ENCODE measurements at places on chromosomes 1 and 21.

GRCh38 chr1:232678185-232678886 lies 48.4 kb upstream of the SIPA1L2 start:
- no peak for DNase-seq

DNA sequence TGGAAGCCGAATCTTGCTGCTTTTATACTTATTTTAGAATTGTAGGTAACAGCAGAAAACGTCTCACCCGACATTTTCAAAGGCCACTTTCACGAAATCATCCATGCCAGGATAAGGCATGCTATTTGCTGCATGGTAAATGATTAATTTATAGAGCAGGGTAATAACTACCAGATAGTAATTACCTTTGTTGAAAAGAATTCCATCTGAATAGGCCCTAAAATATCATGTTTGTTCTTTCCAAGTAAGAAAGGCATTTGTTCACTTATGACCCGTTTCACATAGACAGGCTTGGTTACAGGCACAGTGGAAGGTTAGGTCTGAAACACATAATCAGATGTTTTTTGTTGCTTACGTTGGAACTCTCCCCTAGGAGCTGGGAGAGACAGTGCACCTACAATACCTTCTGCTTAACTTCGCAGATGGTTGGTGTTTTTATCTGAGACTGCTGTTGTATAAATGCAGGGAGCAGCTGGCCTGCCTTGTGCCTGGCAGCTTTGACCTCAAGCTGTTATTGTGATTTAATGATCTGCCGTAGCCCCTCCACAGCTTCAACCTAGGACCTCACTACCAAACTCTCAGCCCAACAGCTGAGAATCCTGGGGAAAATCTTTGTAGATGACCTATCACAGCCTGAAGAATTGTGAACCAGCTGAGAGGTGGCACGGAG lies 1.6 kb downstream of the SLC44A3 start:
- no peak for DNase-seq

DNA sequence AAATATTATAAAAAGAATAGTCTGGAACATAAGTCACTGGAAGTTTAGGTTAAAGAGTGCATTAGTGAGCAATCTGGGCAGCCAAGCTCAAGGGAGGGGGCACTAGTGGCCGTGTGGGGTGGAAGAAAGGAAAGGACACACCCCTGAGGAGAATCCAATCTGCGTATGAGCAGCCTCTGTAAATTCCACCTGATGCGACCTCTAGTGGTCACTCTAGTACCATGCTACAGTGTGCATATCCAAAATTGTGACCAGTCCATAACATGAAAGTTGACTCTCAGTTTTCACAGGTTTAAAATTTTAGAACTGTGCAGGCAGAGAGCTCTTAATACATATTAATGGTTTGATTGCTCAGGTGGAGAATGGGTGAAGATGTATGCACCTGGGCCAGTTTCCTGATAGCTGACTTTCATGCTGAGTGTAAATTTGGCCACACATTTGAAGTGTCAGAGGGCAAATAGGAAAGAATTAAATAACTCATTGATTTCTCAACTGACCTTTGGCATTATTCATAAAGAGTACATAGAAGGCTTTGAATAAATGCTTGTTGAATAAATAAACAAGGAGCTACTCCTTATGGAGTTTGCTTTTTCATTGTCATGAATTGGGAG lies 105.9 kb upstream of the C21orf91 start:
- peak; percentile 69 for DNase-seq

- no peak for DNase-seq
Observed at GRCh38 chr1:202133001-202133400, 10.3 kb downstream of the GPR37L1 start.

GRCh38 chr1:115168026-115168425 lies 78.7 kb upstream of the TSPAN2 start:
- no peak for DNase-seq

DNA sequence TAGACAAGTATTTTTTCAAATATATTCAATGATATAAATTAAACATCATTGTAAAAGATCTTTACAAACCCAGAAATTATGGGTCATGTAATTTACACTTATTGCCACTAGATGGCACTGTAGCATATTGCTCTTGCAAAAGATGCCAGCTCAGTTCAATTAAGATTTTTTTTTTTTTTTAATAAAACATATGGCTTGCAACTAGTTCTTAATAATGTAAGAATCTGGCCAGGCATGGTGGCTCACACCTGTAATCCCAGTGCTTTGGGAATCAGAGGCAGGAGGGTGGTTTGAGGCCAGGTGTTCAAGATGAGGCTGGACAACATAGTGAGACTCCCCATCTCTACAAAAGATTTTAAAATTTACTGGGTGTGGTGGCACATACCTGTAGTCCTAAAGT lies 49.4 kb upstream of the DESI2 start:
- DNase-seq = peak; percentile 31

- DNase-seq = no peak
Observed at GRCh38 chr1:221264848-221265247, 385.6 kb downstream of the HLX start.

DNA sequence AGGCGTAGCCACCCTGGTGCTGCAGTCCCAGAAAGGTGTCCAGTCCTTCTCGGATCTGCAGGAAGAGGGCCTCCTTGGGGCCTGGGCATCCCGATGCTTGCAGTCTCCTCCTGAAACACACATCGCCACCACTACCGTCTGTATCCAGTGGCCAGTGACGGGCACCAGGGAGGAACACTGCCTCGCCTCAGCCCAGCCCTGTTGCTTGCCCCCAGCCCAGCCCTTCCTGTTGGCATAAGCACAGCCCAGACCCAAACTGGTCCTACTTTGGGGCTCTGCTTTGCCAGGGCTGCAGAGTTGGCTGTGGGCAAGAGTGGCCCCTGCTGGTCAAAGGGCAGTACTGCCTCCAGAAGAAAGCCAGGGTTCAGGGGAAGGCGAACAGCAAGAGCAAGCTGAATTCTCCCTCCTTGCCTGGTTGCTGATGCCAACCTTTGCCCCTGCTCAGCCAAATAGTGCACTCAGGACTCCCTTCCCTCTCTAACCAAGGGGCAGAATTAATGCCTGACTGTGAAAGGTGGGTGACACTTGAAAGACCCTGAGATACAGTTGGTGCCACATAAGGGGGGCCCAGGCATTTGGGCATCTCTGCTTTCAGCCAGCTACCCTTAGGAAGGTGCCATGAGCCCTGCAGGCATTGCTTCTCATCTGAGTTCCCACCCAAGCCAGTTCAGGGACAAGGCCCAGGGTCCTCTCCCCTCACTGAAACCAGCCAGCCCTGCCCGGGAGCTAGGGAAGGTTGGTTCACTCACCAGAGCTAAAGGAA lies 11.1 kb upstream of the ARHGEF2 start:
- peak; percentile 84 for DNase-seq

DNA sequence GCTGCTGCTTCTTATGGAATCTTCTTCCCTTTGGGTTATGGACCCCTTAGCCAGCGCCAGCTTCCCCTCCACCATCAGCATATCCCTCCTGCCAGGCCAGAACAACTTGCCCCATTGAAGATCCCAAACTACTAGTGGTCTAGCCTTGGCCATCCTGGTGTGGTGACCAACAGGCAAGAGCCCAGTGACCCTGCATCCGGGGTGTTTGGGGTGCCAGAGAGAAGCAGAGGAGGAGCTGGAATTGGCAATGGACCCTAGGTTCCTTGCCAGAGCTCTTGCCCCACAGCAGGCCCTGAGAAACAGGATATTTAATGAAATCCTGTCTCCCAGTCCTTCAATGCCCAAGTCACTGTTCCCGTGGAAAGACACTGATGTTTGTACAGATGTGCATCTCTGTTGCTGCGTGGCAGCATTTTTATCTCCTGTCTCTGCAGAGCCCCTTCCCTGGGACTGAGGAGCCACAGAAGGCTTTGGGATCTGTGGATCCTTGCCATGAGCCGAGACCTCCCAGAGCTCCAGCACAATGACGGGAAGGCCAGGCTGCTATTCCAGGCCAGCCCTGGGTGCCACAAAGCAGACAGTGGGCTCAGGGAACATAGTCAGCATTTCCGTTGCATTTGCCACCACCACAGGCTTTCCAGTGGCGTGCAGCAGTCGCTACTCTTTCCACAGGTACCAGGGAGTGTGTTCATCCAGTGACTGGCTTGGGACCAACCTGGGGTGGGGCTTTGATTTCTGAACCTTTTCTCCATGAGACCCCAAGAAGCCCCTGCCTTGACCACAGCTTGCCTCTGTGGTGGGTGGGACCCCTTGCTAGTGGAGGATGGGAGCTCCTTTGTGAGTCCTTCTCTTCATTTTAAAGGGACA lies 21.6 kb downstream of the NAV1 start:
- DNase-seq = no peak

- no peak for DNase-seq
Observed at GRCh38 chr21:41375875-41376274, 14.0 kb downstream of the MX2 start.

DNA sequence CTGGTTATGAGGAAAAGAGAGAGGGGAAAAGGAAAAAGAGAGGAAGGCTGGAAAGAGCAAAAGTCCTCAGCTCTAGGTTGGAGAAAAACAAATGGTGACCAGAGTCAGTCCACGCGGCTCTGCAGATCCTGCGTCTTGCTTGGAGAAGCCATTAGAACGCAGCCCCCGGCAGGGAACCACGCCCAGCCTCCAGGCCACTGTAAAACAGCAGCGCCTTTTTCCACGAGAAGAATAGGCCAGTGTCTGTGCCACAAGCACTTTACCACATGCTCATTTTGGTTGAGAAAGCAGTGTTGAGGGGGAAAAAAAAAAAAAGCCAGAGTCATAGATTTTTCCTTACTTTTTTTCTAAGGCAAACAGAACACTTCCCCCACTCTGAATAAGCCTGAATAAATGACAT lies 846.9 kb upstream of the ADAMTS5 start:
- no peak for DNase-seq

- no peak for DNase-seq
Observed at GRCh38 chr1:154081386-154082126, 73.3 kb downstream of the NUP210L start.

DNA sequence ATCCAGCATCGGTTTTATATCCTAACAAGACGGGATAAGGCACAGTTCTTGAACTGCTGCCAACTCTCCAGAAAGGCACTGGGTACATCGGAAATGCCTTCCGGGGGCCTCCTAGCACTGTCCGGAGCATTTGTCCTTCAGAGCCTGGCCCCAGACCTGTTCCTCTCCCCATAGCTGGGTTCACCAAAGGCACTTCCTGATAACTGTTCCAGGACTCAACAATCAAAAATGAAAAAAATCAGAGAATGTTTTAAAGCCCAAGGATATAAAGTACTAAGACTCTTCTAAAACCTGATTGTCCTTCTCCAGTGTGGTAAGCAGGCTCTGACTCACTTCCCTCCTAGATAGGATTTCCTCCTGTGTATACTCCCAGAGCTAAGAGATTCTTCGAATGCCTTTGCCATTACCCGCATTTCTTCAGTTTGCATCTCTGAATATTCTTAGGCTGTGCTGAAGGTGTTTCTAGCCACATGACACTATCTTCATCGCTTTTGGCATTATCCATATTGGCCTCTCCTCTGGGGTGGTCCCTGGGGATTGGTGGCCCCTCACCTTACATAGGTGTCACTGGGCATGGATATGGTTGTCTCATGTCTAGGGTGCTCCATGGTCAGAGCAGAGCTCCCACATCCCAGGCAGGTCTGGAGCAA lies 112.9 kb downstream of the ZBTB18 start:
- DNase-seq = no peak

- no peak for DNase-seq
Observed at GRCh38 chr1:71610476-71610875, 529.6 kb upstream of the ZRANB2 start.

Measured in GM10248 (cell line).